ENCODE measurements at places on chromosomes 5 and 9.

DNA sequence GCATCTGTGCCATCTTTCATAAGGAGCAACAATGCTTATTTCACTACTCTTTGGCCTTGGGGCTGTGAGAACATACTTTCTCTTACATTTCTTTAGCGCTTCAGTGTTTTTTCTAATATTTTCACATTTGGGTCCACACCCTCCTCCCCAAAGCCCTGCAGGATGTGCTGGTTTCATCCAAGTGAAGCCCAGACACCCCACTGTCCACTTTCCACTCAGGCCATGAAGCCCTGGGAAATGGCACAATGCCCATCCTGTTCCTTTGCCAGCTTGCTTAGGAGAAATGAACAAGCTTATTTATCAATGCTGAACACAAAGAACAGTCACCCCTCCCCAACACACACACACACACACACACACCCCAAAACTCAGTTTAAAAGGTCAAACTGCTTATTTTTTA is 17.3 kb upstream of the TMOD1 start:
- no peak for DNase-seq

GRCh38 chr9:130539420-130540223 is 39.8 kb upstream of the FUBP3 start:
- DNase-seq: no peak

DNA sequence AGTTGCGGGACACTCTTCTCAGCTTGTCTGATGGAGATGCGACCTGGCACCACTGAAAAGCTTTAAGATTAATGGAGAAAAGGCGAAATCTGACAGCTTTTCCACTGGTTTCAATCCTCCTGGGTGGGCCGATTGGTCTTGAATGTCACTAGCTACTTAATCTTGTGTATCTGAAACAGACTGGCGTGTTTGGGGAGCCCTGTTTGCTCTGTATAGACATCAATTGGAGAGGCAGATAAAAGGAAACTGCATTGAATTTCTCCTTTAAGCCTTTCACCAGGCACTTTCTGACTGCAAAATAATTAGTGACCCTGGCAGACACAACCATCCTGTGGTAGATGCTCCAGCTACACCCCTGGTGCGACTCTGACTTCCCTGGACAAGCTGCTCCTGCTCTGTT is 224.2 kb downstream of the NDUFS4 start:
- no peak for DNase-seq

- DNase-seq: no peak
Measured at GRCh38 chr9:4126184-4126865, 173.5 kb downstream of the GLIS3 start.

DNA sequence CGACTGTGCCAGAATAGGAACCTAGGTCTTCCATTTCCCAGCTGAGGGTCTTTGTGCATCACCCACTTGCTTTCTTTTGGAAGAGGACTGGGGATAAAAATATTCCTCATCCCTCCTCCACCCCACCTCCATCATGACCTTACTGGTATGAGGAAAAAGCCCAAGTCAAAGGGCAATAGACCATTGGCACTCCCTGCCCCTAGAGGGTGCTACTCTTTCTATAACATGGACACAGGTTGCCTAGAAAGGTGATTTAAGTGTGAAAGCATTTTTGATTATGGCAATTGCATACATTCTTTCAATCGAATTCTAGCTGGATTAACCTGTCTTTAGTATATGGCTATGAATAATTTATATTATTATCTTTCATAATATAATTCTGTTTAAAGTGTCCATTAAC is 22.8 kb upstream of the ZNF618 start:
- no peak for DNase-seq

GRCh38 chr9:34802916-34803315 is 93.0 kb upstream of the CCL21 start:
- no peak for DNase-seq

- no peak for DNase-seq
Measured at GRCh38 chr9:131296906-131297500, 7.5 kb downstream of the PLPP7 start.

- DNase-seq: peak; percentile 11
Measured at GRCh38 chr9:123225374-123225813, 43.0 kb downstream of the STRBP start.

DNA sequence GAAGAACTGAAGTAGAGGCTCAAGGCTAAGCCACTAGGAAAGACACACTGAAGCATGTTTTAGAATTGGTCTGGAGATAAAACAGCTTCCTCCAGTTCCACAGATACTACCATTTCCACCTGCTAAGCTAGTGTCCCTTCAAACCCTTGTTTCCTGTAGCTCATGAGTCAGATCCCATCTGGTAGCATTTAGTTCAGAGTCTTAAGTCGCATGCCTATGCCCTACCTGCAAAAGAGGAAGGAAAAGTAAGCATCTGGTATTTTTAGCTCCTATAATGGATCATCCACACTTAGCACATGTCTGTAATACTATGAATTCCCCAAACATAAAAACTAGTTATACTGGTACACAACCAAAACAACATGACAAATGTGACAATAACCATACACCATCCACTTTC is 92.1 kb downstream of the CDKN2A start:
- DNase-seq: no peak

DNA sequence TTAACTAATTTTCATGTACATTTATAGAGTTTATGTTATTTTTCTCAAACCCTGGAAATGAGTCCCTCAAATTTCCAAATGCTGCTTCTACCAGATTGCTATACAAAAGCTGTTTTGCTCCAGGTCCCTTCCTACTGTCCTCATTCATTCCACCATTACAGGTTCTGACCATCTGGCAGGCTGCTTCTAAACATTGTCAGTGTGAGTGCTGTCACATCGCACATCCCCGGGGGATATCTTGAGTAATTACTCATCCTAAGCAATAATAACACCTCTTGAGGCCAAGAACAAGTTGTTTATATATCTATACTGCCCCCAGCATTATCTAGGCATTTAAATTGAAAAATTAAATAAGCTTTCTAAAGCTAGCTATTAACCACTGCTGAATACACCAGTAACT is 1675.3 kb upstream of the CDH6 start:
- DNase-seq: no peak

DNA sequence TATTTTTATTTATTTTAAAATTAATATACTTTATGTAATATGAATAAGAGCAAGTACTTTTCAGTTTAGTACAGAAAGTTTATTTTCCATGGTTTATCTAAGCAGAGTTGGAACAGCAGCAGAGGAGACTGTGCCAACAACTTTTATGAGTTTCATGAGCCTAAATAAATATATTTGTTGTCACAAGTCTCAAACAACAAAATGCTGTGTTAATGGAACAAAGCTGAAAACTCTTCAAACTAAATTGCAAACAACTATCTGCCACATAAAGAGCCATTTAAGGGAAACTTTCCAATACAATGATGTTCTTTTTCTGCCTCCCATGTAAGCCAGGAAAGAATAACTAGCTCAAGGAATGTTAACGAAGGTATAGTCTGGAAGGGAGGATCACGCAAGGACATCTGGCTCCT is 96.1 kb downstream of the FBN2 start:
- no peak for DNase-seq

DNA sequence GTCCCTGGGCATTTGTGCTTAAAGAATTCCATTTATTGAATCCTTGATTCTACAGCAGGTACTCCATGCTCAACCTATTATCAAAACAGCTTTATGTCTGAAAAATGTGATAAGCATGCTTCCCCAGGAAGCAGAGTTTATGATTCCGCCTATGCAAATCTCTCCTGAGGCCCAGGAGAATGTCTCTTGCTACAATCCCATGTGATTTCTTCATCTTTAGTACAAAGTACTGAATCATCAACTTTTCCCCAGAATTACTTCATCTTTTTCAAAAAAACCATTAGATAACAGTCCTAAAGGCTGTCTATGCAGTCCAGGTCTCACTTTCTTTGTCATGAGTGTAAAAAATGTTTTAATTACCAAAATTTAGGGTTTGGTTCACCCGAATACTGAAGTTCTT is 130.2 kb upstream of the ADAMTSL1 start:
- no peak for DNase-seq

GRCh38 chr9:104604801-104605200 is 626 bp downstream of the OR13C2 start:
- DNase-seq: no peak

DNA sequence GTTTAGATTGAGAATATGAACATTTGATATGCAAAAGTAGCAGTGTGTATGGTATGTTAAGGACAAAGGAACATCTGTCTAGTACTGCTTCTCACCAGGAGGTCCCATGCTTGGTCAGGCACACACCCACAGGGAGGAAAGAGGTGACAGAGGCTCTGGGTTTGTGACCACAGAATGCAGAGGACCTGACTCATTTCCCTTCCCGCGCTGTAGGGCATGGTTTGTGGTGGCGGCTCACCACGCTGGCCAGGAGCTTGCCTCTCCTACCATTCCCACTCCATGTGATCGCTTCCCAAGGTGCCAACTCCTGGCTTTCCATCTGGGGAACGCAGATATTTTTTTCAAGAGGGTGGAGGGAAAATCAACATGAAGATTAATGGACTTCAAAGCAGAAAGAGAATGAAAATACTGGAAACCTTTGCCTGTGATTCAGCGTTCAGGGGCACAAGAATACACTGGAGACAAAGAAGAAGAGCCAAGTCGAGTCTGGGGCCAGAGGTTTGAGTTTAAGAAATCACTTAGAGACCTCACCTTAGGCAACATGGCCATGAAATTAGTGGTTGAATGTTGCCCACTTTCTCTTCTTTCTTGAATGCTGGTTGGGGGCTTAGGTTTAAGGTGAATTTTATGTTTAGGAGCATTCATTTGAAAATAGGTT is 477.8 kb downstream of the CCDC171 start:
- DNase-seq: peak; percentile 1

GRCh38 chr5:11520241-11520930 is 383.9 kb downstream of the CTNND2 start:
- no peak for DNase-seq

GRCh38 chr5:8839361-8840055 is 706.4 kb downstream of the SEMA5A start:
- no peak for DNase-seq

GRCh38 chr5:173969167-173970049 is 19.6 kb upstream of the C5orf47 start:
- no peak for DNase-seq

GRCh38 chr9:137913132-137913531 is 35.5 kb downstream of the CACNA1B start:
- DNase-seq: no peak

- DNase-seq: no peak
Measured at GRCh38 chr5:55134053-55134722, 25.8 kb upstream of the GPX8 start.

DNA sequence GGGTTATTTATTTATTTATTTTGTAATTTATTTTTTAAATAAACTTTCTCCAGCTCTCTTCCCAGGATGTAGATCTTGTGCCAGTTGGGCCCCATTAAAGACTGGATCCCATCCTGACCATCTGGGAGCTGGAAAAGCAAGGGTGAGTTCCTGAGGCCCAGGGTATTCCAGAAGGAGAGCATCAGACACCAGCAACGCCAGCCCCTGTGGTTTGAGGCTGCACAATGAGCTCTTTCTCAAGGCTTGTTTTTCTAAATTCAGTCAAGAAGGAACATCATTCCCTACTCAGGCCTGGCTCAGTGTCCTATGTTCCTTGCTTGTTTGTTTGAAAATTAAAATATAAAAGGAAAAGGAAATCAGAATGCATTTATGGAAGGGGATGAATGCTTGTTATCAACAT is 313.3 kb downstream of the EBF1 start:
- DNase-seq: no peak

DNA sequence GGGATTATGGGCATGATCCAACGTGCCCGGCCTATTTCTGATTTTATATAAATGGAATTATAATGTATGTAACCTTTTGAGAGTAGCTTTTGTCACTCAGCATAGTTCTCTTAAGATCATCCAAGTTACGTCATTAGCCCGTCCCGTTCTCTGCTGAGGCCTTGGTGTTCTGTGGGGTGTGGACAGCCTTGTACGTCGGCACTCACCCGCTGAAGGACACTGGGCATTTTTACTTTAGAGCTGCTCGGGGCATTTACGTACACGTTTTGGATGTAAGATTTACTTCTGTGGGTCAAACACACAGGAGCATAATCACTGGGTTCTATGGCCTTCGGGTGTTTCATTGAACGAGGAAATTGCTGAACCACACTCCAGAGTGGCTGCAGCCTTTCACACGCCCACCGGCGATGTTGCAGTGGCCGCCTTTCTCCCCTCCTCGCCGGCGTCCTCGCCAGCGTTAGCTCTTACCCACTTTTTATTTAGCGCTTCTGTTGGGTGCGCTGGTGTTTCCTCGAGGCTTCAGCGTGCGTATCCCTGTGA is 101.8 kb downstream of the EHMT1 start:
- no peak for DNase-seq

DNA sequence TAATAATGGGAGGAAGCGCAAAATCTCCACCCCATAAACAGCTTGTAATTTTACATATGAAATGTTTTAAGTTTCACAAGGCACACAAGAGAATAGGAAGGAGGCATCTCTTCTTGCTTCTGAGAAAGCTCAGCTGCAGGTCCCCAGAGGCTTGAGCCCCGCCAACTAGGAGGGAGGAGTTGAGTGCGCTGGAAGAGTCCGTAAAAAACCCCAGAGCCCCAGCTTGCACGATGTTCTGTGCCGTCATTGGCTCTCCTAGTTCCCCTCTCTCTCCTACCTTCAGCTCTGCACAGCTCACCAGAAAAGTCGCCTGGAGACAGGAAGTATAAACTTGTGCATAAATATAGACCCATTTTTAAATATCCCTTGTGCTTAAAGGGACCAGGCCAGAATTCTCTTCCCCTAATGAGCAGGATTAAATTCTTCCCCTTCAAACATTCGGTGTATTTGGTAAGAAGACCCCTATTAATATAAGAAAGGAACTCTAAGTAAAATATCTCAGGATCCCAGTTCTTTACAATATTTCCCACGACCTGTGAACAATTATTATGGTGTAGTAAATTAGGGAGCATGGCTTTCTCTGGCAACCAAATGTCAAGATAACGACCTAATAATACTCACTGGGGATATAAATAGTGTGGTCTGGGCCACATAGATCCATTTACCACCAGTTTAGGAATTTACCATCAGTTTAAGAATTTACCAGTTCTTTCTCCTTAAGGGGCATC is 13.7 kb downstream of the GLRX start:
- DNase-seq: peak; percentile 50

- no peak for DNase-seq
Measured at GRCh38 chr5:134084570-134084969, 29.9 kb upstream of the TCF7 start.

DNA sequence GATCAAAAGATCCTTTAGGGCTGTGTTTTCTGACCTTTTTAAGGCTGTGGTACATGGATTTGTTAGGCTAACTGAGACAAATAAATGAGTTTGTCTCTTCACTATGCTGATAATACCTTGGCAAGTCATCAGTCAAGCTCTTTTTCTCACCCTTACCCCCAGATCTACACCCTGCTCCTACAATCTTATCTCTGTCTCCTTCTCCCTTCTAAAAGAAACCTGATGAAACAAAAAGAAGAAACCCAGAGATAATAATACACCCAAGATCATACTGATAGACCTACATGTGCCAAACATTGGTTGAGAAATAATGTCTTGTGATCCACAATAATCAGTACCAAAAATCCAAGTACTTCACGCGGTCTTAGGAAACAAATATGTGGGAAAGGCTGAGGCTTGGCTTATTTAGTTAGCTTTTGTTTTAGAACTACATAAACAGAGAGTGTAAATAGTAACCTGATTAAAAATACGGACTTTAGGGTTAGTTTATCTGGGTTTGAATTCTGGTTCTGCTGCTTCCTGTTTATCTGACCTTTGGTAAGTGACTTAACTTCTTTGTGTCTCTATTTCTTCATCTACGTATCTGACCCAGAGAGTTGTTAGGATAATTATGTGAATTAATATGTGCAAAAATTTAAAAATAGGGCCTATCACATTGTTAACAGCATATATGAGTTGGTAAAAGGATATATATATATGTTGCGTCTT is 24.8 kb upstream of the PDCD1LG2 start:
- DNase-seq: no peak
